ENCODE measurements at places on chromosomes 4 and X.

GRCh38 chr4:38574559-38575333 lies 89.3 kb upstream of the KLF3 start:
- no peak for DNase-seq

DNA sequence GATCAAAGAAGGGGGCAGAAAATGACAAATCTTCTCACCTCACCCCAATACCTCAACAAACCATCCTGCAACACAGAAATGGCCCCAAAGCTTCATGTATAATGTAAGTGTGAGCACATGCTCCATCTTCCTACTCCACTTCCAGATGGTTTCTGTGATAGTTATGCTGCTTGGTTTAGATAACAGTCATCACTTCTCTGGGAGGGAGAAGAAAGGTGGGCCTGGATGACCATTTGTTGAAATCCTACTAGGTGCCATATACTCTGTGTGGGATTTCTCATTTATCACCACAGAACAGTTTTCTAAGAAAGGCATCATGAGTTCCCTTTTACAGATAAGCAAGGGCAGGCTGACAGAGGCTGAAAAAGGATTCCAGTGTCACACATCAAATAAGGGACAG lies 31.3 kb upstream of the NXF3 start:
- DNase-seq, result no peak

DNA sequence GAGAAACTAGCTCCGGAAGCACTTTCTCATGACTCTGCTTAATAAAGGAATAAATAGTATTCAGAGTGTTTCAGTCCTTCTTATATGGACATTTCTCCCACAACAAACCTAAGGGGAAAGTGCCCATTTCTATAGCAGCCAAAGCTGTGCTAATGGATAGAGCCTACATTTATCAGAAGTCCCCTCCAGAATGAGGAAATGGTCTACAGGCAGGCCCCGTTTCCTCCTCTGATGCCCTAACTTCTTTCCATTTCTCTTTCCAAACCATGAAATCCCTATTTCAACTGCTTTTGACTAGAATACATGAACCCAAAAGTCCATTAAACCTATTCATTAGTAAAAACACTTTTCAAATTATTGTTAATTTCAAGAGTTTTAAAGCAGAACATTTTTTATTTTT lies 4.5 kb downstream of the ACSL1 start:
- no peak for DNase-seq

DNA sequence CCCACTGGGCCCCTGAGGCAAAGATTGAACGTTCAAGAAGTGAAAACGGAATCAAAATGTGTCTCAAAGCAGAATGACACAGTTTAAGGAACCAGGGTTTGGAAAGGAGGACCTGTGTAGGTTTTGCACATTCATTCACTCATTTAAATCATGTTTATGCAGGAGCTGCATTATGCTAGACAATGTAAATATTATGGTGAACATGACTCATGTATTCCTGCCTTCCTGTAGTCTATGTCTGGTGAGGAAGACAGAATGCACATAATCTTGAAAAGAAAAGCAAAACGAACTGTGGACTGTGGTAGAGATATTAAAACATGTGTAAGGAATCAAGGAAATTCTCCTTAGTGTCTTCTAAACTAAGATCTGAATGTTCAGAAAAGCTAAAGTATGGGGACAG lies 311.8 kb upstream of the SMIM31 start:
- DNase-seq, result no peak

GRCh38 chr4:151251603-151252304 lies 25.2 kb upstream of the PRSS48 start:
- DNase-seq, result no peak

DNA sequence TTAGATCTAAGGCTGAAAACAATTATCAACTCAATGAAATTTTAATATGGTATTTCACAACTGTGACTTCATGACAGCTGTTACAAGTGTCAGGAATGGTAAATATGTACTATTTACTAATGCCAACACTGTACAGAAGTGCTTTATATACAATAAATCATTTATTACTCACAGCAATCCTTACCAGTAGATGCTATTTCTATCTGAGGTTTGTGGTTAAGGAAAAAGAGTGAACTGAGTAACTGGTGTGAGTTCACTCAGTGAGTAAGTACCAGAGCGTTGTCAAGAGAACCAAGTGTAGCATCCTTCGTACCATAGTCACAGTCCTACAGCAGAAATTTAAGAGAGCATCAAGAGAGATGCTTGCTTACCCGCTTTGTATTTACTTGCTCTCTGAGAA lies 23.3 kb downstream of the MTHFD2L start:
- DNase-seq, result no peak

- DNase-seq, result no peak
Observed at GRCh38 chr4:14152834-14153519, 525.5 kb upstream of the BOD1L1 start.

- DNase-seq, result peak; percentile 30
Observed at GRCh38 chrX:104564921-104565703, 887 bp upstream of the IL1RAPL2 start.

DNA sequence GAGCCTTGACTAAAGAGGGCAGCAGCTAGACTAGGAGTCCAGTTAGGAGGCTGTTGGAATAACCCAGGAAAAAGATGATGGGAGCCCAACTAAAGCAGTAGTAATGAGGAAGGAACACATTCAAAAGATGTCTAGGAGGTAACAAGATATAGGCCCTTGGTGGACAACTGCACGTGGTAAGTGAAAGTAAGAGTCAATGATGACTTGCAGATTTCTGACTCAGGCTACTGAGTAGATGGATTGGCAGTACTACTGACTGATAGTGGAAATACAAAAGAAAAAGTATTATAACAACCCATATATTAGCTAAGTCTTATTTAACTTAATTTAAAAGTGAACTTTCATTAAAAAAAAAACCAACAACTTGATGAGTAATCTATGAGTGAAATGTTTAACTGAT lies 74.0 kb downstream of the PAK3 start:
- no peak for DNase-seq

DNA sequence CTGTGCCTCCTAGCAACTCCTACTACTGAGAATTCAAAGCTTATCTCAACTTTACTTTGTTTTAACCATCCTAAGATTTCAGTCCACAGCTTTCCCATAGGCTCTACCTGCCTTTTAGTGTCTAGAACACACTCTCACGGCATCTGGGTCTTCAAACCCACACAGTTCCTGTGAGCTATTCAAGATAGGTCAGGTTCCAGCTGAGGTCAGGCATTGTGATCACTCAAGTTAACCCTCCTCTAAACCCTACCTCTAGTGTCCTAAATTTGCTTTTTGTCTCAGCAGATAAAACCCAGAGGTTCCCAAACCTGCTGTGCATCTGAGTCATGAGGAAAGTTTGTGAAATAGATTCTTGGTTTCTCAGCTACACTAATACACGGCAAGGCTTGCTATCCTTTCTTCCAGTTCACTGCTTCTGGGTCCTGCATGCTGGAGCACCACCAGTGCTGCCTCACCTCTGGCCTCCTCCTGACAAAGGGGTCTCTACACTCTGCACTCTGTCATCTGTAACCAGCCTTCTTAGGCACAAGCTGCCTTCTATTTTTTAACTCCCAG lies 324.6 kb upstream of the MAGEB2 start:
- DNase-seq, result no peak

DNA sequence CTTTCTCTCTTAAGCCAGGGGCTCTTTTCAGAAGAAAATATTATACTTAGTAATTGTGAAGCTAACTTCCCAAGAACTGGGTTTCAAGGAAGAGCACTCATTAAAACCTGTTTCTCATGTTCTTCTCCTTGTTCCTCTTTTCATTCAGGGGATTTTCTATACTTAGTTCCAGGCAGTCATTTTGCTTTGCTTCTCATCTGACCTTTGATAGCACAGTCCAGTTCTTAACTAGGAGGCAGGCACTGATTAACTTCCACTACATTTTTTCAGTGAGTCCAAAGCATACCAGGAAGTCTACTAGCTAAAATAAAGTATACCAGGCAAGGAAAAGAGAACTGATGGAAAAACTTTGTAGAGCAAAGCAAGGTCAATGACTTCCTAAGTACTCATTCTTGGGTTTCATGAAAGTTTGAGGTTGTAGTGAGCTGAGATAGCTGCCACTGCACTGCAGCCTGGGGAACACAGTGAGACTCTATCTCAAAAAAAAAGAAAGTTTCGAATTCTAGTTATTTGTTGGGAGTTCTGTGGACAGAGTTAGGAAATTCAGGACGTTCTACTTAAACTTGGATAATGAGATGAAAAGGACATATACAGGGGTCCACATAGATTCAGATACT lies 190.1 kb upstream of the HS3ST1 start:
- DNase-seq, result no peak

GRCh38 chr4:72463724-72464123 lies 105.3 kb downstream of the ADAMTS3 start:
- no peak for DNase-seq

GRCh38 chr4:86482306-86483172 lies 111.6 kb upstream of the PTPN13 start:
- DNase-seq, result no peak

DNA sequence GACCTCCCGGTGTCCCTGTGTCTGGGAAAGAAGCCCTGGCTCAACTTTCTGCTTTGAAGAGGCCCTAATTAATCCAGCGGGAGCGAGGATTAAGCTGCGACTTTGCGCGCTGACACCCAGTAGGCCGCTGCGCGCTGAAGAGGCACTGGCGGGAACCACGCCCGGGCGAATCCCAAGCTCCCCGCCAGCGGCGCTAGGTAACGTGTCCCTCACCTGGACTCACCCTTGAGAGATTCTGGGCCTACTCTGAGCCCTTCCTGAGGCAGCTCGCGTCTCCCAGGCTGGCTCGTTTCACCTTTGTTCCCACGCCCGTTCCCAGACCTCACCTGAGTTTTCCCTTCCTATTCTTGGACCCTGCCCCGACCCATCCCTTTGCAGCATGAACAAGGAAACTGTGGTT lies 616 bp upstream of the KLHL34 start:
- DNase-seq, result no peak

DNA sequence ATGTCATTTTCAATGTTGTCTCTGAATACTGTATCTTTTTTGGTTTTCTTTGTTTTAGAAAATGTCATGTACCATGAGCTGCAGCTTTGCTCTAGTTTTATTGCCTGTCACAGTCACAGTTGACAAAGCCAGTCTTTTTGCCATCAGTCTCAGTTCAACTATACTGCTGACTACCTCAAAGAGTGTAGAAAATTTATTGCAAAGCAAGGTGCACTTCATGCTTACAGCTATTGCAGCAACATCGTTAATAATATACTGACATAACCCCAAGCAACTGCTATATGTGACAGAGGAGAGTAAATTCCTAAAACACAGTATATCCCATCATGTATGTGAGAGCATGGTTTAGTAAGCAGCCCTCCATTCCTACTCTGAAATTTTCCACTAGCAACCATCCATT lies 2022.3 kb downstream of the ARAP2 start:
- DNase-seq, result no peak
